Effector memory CD4-positive, alpha-beta T cell (primary cell): ENCODE measurements at places on chromosomes 7 and 10.

GRCh38 chr10:102335184-102335583, 60.3 kb upstream of the NFKB2 start:
- DNase-seq = no peak

DNA sequence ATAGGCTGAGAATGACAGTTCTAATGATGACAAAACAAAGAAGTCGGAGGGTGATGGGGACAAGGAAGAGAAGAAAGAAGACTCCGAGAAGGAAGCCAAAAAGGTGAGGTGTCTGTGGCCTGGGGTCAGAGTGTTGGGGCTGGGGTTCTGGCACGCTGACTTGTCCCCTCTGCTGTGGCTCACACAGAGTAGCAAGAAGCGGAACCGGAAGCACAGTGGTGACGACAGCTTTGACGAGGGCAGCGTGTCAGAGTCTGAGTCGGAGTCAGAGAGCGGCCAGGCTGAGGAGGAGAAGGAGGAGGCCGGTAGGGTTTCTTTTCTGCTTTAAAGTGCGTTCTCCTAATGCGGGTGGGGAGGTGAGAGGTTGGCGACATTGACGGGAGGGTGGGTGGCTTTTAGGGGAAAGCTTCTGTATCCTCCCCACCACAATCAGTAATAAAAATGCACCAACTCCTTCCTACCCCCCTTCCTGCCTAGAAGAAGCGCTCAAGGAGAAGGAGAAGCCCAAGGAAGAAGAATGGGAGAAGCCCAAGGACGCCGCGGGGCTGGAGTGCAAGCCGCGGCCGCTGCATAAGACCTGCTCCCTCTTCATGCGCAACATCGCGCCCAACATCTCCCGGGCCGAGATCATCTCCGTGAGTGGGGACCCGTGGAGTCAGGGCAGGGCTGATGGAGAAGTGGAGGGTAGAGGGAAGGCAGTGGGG, 4.6 kb downstream of the UFSP1 start:
- peak; percentile 44 for DNase-seq

DNA sequence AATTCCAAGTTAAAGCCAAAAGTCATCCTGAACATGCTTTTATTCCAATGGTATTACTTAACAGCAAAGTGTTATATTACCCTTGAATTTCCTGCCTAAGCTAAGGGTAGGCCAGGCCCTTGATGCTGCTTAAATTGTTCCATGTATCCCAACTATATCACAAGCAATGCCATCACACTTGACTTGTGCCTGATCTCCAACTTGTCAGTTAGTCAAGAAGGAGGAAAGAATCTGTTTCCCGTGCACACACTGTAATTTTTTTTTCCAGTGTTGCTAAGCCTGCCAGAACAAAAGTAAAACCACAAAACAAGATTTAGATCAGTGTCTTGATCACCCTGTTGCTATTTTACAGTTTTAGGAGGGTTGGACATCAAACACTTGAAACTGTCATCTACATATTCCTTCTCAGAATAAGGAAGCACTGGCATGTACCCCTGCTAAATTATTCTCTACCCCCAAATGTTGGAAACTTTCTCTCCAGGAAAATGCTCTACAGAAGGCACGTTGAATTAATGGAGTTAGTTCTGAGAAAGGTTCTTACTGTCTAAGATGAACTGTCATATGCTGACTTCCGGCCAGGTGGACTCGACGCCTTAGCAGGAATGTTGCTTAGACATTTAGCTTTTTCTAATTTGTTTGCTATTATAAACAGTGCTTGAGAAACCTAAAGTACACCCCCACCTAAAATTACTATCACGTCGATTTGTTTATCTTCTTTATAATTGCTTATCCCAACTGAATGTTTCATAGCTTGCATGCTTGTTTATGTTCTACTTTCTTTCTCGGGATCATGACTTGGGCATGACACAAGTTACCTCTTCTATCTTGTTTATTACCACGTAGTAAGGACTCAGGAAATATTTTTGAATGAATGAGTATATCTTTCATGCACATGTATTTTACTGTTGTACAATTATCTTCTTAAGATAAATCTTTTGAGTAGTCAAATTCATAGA, 105.5 kb upstream of the ZNF438 start:
- no peak for DNase-seq

DNA sequence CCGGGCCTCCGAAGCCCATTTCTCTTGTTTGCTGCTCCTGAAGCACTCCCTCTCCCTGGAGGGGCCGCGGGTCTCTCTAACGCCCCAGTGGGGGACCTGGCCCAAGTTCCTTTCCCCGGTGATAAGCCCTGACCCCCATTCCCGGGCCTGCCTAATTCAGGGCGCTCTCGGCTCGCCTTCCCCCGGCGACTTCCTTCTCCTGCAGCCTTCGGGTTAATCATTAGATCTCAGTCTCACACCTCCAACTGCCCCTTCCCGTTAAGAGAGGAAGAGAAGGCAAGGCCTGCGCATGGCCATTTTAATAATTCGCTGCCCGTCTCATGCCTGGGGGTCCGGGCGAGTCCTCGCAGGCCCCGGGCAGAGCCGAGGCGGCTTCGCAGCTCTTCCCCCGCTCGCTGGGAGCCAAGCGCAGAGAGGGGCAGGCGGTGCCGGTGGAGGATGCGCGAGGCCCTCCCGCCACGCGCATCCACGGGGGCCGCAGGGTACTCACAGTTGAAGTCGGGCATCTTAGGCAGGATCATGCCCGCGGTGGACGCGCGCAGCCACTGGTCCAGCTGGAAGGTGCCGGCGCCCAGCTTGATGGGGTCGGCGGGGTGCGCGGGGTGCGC, 1.2 kb downstream of the MNX1 start:
- DNase-seq = no peak

- no peak for DNase-seq
These were observed 85.9 kb downstream of the CDH23 start for GRCh38 chr10:71482620-71483019.

DNA sequence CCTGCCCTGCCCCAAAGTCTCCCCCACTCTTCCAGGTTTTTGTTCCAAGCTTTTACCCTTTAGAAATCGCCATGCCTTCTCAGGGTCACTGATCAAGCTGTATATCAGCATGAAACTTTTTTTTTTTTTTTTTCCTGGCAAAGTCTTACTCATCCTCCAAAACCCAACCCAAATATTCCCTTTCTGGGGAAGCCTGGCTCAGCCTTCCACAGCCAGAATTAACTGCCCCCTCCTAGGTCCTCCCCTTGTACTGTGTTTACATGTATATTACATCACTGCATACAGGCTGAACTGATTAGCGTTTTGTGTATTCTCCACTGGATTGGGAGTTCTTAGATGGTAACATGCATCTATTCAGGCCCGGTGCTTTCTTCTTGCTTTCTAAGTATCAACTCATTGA, 4.6 kb upstream of the NOBOX start:
- no peak for DNase-seq

DNA sequence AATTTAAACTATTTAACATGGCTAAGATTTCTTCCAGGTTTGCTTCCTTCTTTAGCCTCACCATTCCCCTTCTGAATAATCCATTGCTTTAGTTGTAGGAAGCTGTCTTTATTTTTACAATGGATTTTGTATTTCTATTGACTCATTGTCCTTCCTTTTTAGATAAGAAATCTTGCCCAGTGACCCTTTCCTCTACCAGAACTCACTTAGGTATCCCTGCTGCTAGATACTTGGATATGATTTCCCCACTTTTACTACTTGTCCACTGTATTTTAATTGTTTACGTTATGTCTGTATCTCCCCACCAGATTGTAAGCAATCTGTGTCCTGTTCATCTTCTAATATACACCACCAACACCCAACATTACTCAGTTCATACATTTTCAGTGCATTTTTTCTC, 47.7 kb upstream of the MDFIC start:
- no peak for DNase-seq

DNA sequence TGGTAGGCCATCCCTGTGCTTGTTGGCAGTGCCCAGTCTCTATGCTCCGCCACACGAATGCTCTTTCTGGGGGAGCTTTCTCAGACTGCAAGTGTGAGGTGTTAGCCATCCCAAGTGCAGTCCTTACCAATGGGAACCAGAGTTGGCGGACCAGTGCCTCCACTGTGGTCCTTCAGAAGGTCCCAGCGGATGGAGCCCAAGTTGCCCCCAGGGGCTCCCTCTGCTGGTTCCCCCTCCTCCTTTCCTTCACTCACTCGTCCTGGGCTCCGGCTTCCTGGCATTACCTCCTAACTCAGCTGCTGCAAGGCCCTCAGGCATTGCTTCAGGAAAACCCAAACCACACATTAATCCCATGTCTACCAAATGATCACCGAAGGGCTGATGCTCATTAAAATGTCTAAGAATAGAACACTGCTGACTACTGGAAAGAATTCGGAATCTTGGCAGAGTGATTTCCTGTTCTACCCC, 139.8 kb downstream of the CUBN start:
- no peak for DNase-seq

DNA sequence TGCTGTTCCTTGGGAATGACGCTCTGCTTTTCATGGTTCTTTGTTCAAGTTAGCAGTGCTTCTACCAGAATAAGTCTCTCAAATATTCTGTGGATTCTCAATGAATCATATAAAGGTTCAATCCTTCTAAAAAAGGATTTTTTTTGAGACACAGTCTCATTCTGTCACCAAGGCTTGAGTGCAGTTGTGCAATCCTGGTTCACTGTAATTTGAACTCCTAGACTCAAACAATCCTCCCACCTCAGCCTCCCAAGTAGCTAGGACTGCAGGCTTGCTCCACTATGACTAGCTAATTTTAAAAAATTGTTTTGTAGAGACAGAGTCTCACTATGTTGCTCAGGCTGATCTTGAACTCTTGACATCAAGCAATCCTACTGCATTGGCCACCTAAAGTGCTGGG, 64.9 kb upstream of the RELN start:
- no peak for DNase-seq

GRCh38 chr7:68840991-68841390, 757.3 kb upstream of the AUTS2 start:
- DNase-seq = no peak

DNA sequence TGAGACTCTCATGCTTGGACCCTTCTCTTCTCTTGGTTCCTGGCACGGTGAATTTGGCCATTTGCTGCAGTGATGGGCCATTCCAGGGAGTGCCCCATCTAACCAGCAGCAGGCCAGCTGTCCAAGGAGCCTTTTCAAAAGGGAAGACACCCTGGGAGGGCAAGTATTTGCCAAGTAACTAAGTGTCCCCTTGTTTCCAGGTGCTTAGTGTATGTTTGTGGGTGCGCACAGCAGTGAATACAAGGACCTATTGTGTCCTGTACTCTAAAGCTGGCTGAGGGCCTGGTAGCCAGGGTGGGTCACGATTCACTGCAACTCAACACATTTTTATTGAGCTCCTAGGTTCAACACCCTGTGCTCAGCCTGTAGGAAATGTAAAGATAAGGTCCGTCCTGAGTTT, 348.8 kb downstream of the RNLS start:
- DNase-seq = no peak

GRCh38 chr10:64503429-64503828, 982.2 kb downstream of the REEP3 start:
- no peak for DNase-seq

- no peak for DNase-seq
These were observed 891.6 kb downstream of the GRM8 start for GRCh38 chr7:126361183-126361582.

DNA sequence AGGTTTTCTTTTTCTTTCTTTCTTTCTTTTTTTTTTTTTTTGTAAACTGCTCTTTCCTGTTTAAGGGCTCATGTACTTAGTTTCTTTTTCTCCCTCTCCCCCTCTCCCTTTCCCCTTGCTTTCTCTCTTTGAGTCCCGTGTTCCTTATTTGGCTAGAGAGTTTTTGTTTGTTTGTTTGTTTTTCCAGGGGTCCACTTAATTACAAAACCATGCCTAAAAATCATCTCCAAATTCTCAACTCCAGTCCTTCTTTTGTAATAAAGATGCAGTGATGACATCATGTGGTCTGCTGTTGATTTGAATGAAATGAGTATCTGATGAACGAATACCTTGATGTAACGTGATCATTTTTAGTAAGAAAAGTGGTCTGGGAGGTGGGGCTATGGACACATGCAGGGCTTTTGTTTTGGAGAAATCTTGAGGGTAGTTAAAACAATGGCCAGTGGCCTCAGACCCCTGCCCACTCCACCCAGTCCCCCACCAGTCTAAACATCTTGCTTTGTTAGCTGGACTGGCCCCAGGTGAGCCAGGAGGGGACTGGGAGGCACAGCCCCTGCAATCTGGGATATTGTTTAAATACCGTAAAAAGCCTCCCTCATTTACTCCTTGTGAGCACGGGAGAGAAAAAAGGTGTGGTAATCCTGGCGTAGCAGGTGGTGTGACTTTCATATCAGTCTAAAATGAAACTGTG, 165.7 kb downstream of the LRMDA start:
- DNase-seq = no peak

GRCh38 chr10:79116801-79117723, 48.3 kb downstream of the ZMIZ1 start:
- DNase-seq = no peak

- no peak for DNase-seq
These were observed 24.1 kb upstream of the PROSER2 start for GRCh38 chr10:11798845-11799735.

DNA sequence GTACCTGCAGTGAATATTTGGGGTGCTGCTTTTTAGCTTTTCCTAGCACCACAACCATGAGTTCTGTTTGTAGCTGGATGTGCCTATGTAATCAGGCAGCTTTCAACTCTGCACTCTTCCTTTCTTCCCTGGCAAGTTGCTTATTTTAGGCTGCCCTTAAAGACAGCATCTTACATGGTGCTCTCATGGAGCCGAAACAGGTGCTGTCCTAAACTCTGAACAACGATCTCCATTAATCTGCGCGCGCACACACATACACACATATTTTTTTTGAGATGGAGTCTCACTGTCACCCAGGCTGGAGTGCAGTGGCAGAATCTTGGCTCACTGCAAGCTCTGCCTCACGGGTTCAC, 9.1 kb downstream of the RPS24 start:
- DNase-seq = no peak

- no peak for DNase-seq
These were observed 286.1 kb upstream of the NPSR1 start for GRCh38 chr7:34371922-34372321.

- DNase-seq = no peak
These were observed 150.9 kb downstream of the PRKAG2 start for GRCh38 chr7:151725844-151726651.

DNA sequence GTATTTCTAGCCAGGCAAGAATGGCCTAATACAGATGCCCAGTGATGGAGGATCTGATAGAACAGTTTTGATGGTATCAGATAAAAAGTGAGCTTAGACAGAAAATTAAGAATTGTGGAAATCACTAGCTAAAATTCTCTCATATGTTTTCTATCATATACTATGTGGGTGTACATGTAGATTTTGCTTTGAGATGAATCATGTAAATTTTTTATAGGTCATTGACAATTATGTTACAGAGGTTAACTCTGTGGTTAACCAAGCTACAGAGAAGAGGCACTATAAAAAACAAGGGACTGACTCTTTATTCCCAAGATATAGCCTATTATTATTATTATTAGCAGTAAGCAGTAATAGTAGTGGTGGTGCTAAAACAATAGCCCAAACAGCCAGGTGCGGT, 156.5 kb downstream of the ITGA8 start:
- DNase-seq = no peak

DNA sequence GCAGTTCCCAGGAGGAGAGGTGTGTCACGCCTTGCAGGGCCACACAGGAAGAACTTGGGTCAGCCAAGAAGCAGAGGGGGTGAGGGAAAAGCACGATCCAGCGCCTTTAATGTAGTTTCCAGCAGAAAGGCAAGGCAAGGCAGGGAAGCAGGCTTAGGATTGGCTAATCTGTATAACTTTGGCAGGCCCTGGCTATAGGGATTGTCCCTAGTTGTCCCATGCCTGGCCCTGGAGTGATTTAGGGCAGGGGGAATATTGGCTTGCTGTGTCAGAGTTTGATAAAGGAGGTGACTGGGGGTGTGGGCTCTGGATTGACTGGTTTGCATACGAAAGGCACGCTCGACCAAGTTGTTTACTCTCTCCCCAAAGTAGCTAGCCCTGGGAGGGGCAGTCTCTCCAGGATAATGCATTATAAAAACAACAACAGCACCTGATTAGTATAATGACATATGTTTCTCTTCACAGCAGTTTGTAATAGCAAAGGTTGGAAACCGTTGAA, 44.5 kb downstream of the RBM28 start:
- no peak for DNase-seq
